ENCODE measurements at places on chromosomes 1 and 21.

DNA sequence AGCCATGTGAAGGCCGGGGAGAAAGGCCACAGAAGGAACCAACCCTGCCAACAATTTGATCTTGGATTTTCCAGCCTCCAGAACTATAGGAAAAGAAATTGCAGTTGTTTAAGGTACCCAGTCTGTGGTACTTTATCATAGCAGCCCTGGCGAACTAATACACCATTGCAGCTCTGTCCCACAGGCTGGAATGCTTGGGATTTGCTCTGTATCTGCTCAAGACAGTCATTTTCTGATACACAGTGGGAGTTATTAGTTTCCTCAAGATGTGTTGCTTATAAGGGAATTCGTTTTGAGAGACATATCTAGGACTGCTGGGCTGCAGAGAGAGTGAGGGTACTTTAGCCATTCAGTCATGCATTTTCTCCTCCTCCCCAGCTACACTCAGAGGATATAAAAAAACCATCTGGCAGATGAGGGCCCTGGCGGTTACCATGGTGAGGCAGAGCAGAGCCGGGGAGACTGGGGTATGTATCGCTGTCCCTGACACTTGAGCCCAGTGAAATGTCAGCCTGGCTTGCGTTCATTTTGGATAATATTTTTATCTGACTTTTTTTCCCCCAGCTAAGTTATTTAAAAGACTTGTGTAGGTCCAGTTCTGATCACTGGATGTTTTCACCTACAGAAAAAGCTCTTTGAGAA, 104.6 kb downstream of the DIRAS3 start:
- DNase-seq, result no peak

DNA sequence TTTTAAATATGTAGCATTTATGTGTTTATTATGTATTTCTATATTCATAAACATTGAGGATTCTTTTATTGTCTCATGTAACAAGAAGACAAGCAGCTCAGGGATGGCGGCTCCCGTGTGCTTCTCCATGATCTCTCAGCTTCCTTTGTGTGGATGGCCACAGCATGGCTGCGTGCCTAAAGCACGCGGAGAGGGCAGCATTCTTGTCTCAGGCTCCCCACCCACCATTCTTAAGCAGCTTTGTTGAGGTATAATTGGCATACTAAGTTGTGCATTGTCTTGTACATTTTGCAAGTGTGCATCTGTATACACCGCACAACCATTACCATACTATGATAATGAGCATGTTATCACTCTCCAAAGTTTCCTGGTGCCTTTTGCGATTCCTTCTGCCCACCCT, 81.6 kb downstream of the CAMTA1 start:
- no peak for DNase-seq

- no peak for DNase-seq
Observed at GRCh38 chr1:8211251-8211882, 106.5 kb upstream of the SLC45A1 start.

- DNase-seq, result no peak
Observed at GRCh38 chr21:16124378-16125138, 394.8 kb downstream of the USP25 start.

GRCh38 chr1:62869217-62869754, 85.4 kb downstream of the ATG4C start:
- no peak for DNase-seq

- no peak for DNase-seq
Observed at GRCh38 chr1:84708031-84708430, 17.8 kb upstream of the SSX2IP start.

DNA sequence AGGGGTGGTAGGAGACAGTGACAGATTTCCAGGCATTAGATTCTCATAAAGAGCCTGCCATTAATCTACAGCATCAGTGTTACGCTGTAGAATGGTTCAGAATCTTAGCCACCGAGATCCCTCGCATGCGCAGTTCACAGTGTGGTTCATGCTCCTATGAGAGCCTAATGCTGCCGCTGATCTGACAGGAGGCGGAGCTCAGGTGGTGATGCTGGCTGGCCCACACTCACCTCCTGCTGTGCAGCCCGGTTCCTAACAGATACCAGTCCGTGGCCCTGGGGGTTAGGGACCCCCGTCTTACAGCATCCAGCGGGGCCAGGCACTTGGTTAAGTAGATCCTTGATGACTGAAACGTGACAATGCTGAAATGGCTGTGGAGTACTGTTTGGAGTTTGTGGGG, 163.6 kb upstream of the C1orf21 start:
- DNase-seq, result no peak

- no peak for DNase-seq
Observed at GRCh38 chr1:222009105-222009730, 267.3 kb upstream of the DUSP10 start.

GRCh38 chr21:39525129-39525528, 73.4 kb downstream of the SH3BGR start:
- no peak for DNase-seq

DNA sequence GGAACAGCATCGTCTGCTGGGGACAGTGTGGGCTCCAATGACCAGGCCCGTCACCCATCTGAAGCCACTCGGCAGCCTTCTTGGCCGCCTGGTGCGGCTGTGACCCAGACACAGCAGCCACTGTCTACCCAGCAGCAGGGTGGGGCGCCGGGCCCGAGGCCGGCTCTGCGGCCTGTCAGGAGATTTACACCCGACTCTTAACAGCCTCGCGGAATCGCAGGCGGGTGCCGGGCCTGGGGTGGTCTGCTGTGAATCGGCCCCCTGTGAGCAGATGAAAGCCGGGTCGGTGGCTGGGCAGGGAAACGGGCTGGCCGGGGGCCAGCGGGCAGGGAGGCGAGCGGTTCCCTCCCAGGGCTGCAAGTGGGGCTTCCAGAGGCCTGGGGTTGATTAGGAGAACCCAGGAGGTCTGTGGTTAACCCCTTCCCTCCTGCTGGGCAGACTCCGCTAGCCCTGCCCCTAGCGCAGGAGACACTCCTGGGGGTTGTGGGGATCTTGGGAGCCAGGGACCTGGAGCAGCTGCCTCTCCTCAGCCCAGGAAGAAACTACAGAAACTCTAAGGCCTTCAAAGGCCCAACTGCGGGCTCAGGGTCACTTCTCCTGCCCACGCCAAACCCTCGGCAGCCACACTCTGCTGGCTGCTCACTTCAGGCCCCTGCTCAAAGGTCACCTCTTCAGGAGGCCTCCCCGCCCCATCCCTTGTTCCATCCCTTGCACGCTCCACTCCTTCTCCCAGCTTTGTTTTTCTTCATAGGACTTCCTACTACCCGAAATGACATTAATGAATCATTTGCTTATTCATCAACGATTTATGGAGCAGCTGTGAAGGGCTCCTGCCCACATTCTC, 15.6 kb downstream of the RUNX3 start:
- no peak for DNase-seq

DNA sequence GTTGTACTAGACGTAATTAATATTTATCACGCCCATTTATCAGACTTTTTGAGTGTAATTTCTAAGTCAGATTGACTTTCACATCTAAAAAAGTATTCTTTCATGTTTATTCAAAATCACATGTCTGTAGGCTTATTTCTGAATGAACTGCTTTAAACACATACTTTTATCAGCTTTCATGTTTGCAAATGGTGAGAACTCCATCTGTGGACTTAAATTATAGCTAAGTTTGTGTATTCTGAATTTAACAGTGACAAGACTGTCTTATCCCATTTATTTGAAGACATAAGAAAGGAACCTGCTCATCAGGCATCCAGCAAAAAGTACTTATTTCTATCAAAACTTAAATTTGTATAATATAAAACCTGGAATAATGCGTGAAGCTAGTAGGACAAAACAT, 69.3 kb downstream of the DENND1B start:
- no peak for DNase-seq

GRCh38 chr1:52727114-52727586, 897 bp downstream of the ZYG11B start:
- DNase-seq, result no peak

- DNase-seq, result no peak
Observed at GRCh38 chr1:33043267-33044092, 6.8 kb upstream of the AK2 start.

DNA sequence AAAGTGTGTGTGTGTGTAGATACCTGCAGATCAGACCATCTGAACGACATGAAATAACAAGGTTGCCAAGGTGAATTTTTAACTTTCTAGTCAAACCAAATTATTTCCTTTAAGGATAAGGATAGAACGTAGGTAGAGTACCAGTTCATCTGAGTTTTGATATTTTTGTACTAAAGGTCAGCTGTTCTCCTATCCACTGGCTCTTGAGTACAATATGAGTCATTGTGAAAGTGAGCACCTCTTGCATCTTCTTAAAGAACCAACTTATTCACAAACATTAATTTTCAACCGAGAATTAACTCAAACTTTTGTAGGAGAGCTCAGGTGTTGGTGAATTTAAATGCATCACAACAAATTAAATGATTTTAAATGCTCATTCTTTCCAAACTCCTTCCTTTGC, 71.5 kb downstream of the IFI44 start:
- DNase-seq, result no peak

- no peak for DNase-seq
Observed at GRCh38 chr1:200890027-200890426, 4.7 kb upstream of the INAVA start.

GRCh38 chr1:184036517-184036949, 995 bp downstream of the COLGALT2 start:
- DNase-seq, result peak; percentile 74

GRCh38 chr1:226123591-226124471, 61.3 kb downstream of the H3-3A start:
- peak; percentile 54 for DNase-seq

DNA sequence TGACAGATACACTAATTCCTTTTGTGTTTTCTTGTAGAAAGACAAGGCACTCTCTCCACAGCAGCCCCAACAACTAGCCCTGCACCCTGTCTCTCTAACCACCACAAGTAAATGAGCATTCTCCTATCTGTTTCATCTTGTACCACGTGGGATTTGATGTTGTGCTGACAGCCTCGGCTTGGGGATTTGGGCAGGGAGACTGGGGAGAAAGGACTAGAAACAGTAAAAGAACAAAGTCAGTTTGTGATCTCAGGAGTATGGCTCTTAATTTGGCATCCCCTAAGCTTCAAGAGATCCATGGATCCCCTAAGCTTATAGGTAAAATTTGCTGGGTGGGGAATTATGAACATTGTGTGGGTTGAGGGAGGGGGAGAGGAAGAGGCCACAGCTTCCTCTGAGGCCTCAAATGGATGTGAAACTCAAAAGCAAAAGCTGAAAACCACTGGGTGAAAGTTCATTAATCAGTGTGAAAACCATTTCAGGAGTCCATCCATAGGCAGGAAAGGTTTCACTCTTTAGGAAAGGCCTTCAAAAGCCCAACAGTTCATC, 3.1 kb downstream of the C1orf162 start:
- no peak for DNase-seq

GRCh38 chr1:74427681-74428080, 84.7 kb downstream of the LRRC53 start:
- DNase-seq, result no peak

DNA sequence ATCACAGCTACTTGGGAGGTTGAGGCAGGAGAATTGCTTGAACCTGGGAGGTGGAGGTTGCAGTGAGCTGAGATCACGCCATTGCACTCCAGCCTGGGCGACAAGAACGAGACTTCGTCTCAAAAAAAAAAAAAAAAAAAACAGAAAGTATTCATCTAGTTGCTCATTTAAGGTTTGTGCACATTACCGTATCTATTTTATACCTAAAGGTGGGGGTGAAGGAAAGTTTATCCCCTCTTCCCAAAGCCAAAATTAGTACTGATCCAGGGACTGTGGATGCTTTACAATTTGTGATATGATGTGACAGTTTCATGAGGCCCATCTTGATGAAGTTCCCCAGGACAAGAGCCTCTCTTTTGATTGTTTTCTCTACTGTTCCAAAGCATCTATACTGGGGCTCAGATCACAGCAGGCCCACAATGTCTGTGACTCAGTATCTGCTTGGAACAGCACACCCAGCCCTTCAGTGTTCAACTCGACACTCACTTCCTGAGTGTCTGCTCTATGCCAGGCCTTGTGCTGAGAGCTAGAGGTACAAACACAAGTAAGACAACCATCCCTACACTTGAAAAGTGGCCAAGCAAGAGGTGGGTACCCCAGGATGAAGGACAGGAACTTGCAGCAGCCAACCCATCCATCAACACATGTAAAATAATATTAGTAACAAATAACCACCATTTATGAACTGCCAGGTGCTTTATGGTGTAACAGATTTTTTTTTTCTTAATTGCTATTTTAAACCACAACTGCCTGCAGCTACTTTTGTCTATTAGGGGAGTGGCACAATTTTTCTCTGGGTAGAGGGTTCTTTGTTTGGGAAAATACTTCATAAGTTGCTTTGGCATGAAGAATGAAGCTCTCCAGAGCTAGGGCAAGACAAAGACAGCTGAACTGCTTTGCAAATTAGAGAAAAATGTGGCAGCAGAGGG, 29.0 kb upstream of the KHDRBS1 start:
- DNase-seq, result no peak

DNA sequence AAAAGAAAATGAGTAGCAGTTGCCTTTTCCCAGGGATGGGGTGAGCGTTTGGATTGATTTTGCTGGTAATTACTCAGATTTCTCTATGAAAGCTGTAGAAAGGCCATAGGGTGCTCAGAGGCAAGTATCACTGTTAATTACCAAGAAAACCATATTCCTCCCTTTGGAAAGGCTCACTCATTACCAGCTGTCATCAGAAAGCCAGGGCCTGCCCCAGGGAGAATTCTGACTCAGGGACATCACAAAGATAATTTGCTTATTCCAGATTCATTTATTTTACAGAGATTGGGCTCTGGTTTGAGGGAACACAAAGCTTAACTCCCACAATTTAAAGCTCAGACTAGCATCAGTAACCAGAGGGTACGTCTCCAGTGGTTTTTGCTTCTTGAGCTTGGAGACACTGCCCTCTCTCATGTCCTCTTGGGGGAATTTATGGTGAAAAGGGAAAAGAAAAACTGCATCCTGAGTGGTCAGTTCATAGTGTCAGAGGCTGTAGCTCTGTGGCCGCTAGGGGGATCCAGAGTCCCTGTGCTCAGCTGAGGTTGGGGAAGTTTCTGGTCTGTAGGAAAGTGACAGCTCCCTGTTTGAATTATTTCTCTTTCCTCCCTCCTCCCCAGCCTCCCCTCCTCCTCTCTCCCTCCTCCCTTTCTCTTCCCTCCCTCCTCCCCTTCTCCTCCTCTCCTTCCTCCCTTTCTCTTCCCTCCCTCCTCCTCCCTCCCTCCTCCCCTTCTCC, 204.3 kb downstream of the KCNJ6 start:
- DNase-seq, result peak; percentile 82

- no peak for DNase-seq
Observed at GRCh38 chr1:203325026-203325417, 19.7 kb downstream of the BTG2 start.

DNA sequence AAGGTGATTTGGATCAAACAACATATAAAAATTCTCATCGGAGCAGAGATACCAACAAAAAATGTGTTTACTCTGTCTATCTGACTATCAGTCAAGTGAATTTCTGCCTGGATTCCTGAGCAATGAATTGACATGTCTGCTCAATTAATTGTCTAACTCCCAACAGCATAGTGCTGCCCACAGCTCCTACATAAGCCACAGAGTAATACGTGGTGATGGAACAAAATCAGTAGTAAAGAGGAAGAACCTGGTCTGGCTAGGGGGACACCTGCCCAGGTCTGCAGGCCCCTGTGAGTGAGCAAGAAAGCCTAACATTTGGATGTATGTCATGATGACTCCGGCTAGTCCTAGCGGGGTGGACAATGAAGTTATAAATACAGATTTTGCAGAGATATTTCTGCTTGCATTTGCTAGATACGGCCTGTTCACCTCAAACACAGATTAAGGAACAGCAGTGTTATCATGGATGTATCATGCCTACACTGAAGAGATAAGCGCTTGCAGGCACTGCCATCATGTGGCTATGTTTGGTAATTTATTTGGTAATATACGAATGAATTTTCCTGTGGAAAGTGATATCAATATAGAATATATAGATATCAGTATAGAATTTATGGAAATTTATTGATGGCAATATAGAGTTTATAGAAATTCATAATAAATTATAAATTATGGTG, 69.6 kb upstream of the LRRC8B start:
- peak; percentile 48 for DNase-seq

- DNase-seq, result peak; percentile 77
Observed at GRCh38 chr1:155320661-155321617, at the start of gene RUSC1. Gene RUSC1, plus strand, starts transcription at chr1:155320894. Its CDS starts 880 bp downstream, at chr1:155321774.
